Effector memory CD4-positive, alpha-beta T cell (primary cell): ENCODE measurements at places on chromosomes 4 and X.

- no peak for DNase-seq
These were observed 16.0 kb downstream of the CRLF2 start for GRCh38 chrX:1196436-1196835.

DNA sequence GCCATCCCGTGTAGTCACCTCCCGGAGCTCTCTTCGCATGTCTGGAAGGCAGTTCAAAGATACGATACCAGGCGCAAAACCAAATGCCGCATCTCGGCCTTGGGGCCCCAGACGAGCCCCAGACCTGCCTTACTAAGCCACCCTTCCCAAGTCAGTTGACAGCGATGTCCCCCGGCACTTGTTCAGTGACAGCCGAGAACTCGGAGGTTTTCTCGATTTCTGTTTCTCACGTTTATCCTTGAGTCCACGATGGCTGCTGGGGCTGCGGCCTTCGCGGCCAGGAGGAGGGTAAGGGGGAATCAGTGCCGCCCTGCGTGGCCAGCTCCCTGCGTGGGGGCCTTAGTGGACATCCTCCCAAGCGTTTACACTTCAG is 7.3 kb downstream of the MAEA start:
- no peak for DNase-seq

- DNase-seq, result no peak
These were observed 280.3 kb upstream of the KLF3 start for GRCh38 chr4:38383646-38384121.

GRCh38 chr4:127730142-127730913 is at the start of gene SLC25A31:
Gene SLC25A31 (plus strand): TSS chr4:127730400. CDS start chr4:127730546, 146 bp downstream.
- DNase-seq, result no peak

GRCh38 chr4:85005865-85006377 is 39.4 kb upstream of the WDFY3 start:
- DNase-seq, result no peak

GRCh38 chr4:109821185-109821584 is 5.6 kb downstream of the GAR1 start:
- DNase-seq, result no peak

- DNase-seq, result no peak
These were observed 315.8 kb downstream of the STIM2 start for GRCh38 chr4:27176400-27176799.

DNA sequence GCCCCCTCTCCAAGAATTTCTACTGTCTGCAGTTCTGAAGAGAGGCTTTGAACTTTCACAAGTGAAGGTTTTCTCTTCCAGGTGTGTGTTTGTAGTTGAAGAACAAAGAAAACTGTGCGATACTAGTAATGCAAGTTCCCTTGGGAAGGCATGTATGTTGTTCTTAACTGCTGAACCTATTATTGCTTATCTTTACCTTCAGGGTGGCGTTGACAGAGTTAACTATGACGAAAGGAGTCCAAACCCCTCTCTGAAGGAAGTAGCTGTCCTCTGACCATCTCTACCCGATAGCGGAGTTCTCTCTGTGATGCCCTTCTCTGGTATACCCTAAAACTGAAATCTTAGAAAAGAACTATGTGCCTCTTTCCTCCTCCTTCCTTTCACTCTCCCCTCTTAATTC is 79.9 kb downstream of the TSPAN7 start:
- DNase-seq, result no peak

GRCh38 chrX:130994671-130995070 is 63.5 kb upstream of the ARHGAP36 start:
- no peak for DNase-seq

DNA sequence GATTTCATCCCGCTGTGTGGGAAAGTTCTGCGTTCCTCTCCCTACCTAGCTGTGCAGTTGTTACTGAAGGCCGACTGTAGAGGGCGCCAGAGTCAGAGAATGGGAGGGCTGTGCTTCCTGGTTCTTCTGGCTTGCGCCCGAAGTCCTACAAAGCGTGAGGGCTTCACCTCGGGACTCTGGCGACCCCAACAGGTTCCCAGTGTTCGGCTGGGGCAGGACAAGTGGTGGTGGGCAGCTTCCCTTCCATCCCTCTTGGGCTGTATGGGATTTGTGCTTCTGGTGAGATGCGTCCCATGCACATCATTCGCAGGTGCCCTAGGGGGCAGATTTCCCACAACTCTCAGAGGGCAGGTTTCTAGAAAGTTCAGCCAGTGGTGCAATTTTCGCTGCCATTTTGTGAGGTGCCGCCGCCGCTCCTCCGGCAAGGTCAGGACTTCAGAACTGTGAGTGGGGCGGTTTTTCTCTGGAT is 27.3 kb downstream of the CT45A1 start:
- DNase-seq, result peak; percentile 3

- DNase-seq, result no peak
These were observed 14.3 kb downstream of the ALPK1 start for GRCh38 chr4:112311516-112311915.

GRCh38 chrX:10859353-10859752 is 239.0 kb upstream of the MID1 start:
- no peak for DNase-seq

DNA sequence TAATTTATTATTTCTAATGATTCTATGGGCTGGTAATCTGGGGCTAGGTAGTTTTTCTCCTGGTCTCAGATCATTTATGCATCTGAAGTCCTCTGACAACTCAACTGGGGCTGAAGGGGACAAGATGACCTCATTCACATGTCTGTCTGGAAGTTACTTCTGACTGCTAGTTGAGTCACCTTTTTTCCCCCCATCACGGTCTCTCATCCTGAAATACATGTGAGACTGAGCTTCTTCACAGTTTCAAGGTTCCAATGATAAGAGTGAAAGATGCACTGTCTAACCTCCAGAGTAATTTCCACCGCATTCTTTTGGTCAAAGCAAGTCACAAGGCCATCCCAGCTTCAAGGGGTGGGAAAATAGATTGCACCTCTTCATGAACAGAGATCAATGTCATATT is 356.7 kb upstream of the RPS6KA3 start:
- no peak for DNase-seq

DNA sequence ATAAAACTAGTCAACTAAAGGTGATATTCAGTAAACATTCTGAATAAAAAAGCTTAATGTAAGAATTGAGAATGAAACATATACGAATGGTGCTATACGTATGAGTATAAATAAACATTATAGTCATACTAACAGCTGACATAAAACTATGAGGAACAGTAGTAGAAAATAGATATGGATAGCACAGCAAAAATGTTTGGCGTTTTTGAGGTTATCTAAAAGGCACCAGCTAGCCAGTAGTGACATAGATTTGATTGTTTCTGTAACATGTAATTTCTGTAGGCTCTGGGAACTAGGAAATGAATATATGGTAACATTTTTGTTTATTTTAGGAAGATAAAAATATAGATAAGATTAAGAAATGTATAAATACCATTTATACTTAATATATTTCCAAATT is 69.3 kb downstream of the SNX25 start:
- no peak for DNase-seq

- DNase-seq, result no peak
These were observed 2750.2 kb downstream of the ARAP2 start for GRCh38 chr4:33494150-33494549.

GRCh38 chrX:23374291-23374690 is 39.6 kb downstream of the PTCHD1 start:
- DNase-seq, result no peak

- no peak for DNase-seq
These were observed 133.3 kb downstream of the DCK start for GRCh38 chr4:71126719-71127118.

DNA sequence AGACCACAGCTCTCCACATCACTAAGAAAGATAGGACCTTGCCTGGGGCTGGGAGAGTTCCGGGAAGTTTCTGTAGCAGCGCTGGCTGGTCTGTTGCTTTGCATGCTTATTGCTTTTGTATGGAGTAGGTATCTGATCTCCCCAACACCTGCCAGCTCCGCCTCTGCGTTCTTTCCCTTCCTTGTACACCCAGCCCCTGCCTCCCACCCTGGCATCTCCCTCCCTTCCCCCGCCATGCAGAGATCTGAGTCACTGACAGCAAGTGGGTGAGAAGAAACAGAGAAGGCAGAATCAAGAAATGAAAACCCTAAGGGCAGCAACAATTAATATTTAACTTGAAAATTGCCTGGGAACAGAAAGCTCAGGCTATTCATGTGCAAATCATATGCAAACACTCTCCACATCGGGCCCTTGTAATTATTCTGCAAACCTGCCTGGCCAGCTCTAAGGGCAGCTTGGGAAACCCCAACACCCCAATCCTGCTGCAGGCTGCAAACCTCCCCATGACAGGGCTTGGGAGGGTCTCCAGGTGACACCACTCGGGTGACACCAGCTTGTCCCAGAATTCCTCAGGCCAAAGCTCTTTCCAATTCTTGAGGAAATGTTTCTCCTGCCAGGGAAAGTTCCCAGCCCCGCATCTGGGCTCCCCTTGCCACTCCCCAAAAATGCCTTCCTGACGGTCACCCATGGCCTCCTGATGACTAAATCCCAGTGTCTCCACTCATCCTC is 257.2 kb downstream of the FBXW7 start:
- DNase-seq, result no peak

- DNase-seq, result no peak
These were observed 101.6 kb upstream of the MAP9 start for GRCh38 chr4:155478336-155478835.

DNA sequence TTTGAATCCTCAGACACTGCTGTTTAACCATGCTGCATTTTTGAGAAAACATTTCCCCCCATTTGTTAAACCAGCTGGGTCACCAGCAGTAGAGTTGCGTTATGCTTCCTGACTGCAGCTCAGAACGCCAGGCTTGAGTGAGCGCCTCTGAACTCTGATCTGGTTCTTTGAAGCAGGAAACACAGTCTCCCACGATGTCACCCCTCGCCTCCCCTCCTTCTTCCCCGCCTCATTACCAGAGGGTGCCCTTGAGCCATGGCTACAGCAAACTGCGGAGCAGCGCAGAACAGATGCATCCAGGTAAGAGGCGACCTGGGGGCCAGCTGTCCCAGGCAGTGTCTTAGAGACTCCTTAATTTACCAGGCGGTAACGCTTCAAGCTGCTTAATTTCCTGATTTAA is 78.4 kb downstream of the REPS2 start:
- DNase-seq, result no peak

GRCh38 chr4:128305942-128306341 is 18.3 kb upstream of the PGRMC2 start:
- DNase-seq, result no peak

- DNase-seq, result no peak
These were observed 167.2 kb downstream of the COX18 start for GRCh38 chr4:72902354-72902753.

DNA sequence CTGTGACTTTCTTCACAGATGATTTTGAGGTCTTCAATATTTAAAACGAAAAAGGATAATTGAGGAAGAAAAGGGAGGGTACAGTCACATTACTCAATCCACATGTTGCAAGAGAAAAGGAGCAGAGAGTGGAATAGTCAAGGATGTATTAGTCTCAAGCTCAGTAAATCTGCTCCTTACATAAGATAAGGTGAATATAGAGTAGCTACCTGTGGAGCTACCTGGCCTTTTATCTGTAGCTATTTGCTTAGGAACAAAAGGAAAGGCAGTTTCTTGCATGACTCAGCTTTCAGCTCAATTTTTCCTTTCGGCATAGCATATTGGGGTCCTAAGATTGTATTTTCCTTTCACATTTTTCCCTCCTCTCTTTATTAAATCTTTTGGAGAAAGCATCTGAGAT is 26.3 kb upstream of the ACTRT1 start:
- no peak for DNase-seq

DNA sequence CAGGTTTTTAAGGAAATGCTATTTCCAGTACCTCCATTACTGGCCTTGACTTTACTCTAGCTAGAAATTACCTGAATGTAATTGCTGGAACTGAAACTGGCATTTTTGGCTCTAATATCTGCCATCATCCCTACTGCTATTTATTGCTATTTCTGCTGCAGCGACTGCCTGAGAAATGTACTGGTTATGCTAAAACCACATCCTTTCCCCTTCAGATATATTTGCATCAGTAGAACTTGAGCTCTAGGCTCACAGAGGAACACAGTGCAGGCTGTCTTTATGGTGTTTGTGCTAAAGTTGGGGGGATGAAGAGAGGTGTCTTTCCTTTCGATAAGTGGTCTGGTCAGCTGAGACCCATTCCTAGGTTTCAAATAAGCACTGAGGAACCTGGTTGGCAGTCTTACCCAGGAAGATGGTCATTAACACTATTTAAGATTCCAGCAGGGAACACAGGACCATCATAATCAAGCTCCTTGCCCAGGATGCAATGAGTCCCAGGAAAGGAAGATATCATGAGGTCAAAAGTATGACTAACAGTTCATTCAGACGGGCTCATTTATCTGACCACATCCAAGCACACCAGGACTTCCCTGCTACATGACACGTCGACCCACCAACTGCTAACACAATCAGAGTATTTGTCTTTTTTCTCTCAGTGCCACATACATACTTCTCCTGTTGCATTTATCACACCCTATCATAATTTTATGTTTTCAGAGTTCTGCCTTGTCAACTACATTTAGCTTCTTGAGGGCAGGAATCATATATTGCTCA is 137.4 kb downstream of the GABRA3 start:
- DNase-seq, result no peak

- no peak for DNase-seq
These were observed 113.7 kb downstream of the REELD1 start for GRCh38 chr4:146327859-146328650.

GRCh38 chr4:35835893-35836292 is 408.4 kb downstream of the ARAP2 start:
- no peak for DNase-seq

DNA sequence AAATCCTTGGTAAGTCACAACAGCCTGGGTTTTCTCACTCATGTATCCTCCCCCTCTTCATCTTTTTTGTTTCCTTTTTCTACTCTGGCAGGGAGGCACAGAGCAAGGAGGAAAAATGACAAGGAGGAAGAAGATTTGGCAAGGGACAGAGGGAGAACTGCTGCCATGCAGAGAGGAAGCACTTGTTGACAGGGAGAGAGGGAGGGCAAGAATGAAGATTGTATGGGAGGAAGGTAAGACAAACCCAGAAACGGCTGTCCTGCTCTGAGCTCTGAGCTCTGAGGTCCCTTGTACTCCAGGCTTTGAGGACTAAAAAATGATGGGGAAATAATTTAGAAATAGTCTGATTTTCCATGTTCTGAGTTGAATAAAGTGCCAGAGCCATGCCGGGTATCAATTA is 123.9 kb downstream of the DCHS2 start:
- DNase-seq, result no peak

GRCh38 chr4:170226288-170226687 is 136.5 kb upstream of the AADAT start:
- DNase-seq, result no peak

DNA sequence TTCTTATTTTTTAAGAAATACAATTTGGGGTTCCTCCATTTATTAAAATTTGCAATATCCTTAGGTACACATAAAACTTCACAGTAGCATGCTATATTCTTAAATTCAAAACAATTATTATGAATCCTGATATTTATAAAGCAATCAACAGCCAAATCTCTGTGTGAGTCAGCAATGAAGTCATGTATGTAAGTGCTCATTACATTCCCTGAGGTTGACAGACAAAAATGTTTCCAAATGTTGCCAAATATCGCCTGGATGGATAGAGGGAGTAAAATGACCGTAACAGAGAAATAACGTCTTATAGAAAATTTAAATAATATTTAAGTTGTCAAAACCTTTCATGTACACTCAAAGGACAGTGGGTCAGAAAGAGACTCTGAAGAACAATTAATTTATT is 220.0 kb downstream of the PCDH18 start:
- DNase-seq, result no peak
